Thoracic aorta (tissue), 2 donors: ENCODE measurements at places on chromosomes 16 and 17. TPM values are rescaled to one million over a fixed set of nuclear protein-coding genes. Genes with fewer than 3 reads are reported as not detected.

- DNase-seq = no peak
Measured at GRCh38 chr16:35691057-35691456, 2231.6 kb downstream of the TP53TG3F start.

DNA sequence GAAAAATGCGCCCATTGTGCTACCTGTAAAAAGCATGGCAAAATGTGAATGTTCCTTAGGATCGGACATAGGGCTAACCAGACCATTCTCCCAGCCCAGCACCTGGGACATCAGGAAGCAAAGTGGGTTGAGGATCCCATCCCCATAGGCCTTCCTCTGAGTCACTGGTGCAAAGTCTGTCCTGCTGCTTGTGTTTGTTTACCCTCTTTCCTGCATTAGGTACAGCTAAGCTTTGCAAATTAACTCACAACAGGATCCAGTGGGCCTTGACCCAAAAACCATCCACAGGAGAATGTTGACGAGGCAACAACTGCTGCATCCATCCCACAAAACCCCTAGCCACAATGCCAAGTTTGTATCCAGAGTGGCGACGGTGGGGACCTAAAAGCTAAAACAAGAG, 106.2 kb downstream of the GRIN2A start:
- DNase-seq = no peak

DNA sequence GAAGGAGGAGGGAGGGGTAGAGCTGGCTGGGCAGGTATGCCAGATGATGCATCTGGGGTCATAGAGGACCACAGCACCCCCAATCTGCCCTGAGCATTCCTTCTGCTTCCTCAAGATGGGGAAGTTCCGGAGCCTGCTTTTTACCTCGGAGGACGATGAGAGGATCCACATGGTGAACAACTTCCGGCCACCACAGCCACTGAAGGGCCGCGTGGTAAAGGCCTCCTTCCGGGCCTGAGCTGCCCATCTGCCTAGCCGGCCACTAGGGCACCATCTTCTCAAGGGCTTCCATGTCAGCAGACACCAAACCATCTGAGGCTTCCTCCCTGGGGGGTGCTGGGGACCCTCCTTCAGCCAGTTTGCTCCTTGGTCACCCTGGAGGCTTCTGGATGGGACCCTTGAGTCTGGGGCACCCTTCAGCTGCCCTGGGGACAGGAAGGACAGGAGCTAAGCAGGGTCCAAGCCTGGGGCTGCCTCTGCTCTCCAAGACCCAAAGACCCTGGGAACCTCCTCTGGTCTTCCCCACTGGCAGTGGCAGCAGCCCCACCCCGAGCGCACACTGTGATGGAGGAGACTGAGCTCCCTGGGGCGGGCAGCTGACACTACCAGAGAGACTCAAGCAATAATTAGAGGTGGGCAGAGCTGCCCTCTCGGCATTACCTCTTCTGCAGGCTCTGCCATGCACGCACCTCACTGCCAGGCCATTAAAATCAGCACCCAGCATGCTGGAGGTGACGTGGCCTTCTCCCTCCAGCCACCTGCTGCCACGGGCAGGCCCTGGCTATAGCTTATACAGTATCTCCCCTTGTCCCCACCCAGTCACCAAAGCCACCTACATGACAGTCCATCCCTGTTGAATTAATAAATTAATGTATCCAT, 9.3 kb downstream of the CA7 start:
- DNase-seq = no peak

GRCh38 chr17:38926293-38927070, 1.1 kb downstream of the LASP1NB start:
- no peak for DNase-seq

DNA sequence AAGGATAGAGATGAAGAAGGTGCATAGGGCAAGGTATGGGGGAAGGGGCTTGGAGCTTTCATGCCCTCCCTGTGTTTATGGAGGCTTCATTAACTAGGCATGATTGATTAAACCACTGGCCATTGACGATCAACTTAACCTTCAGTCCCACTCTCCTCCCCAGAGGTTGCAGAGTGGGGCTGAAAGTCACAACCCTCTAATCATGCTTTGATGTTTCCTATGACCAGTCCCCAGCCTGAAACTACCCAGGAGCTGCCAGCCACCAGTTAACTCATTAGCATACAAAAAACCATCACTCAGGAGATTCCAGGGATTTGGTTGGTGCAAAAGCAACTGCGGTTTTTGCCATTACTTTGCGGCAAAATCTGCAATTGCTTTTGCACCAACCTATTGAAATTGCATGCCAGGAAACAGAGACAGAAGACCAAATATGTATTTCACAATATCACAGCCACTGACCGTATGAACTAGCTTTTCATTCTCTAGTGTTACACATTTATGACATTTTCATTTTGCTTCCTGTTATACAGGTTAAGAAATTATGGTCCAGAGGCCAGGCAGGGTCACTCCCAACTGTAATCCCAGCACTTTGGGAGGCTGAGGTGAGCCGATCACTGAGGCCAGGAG, 5.4 kb downstream of the GFOD2 start:
- no peak for DNase-seq

DNA sequence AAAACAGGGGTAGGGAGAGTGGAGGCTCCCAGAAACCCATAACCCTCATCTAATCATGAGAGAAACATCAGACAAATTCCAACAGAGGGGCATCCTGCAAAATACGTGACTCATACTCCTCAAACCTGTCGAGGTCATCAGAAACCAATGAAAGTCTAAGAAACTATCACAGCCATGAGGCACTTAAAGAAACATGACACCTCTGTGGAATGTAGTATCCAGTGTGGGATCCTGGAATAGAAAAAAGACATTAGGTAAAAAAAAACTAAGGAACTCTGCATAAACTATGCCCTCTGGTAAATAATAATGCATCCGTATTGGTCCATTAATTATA, 16.4 kb downstream of the CDH5 start:
- DNase-seq = no peak

GRCh38 chr17:17672453-17673368, 8.5 kb upstream of the RAI1 start:
- DNase-seq = no peak

GRCh38 chr17:43879723-43880419, 27.5 kb downstream of the MPP2 start:
- no peak for DNase-seq

- DNase-seq = no peak
Measured at GRCh38 chr16:66116163-66117002, 250.1 kb upstream of the CDH5 start.

GRCh38 chr16:58249388-58249779, 45.4 kb downstream of the PRSS54 start:
- no peak for DNase-seq

DNA sequence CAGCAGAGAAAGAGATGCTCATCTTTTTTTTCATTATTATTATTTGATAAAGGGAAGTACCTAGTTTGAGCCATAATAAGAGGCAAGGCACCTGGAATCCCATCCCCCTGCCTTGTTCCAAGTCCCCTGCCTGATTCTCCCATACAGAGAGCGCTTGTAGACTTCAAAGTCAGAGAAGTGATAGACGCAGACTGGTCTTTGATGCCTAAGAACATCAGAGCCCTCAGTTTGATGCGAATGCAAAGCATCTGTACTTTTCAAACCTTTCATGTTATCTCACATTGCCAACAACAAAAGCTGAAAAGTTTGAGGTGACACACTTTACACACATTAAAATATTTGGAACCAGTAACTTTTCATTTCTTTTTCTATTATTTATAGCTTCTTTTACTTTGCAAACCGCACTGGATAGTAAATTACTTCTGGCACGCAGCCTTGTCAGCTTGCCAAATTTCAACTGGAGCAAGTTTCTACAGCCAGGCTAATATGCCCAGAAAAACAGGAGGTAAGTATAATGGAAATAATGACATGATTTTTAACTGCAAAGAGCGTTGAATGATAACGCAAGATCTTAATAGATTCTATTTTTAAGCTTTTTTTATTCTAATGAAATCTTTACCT, 5.9 kb upstream of the UTP6 start:
- DNase-seq = no peak

DNA sequence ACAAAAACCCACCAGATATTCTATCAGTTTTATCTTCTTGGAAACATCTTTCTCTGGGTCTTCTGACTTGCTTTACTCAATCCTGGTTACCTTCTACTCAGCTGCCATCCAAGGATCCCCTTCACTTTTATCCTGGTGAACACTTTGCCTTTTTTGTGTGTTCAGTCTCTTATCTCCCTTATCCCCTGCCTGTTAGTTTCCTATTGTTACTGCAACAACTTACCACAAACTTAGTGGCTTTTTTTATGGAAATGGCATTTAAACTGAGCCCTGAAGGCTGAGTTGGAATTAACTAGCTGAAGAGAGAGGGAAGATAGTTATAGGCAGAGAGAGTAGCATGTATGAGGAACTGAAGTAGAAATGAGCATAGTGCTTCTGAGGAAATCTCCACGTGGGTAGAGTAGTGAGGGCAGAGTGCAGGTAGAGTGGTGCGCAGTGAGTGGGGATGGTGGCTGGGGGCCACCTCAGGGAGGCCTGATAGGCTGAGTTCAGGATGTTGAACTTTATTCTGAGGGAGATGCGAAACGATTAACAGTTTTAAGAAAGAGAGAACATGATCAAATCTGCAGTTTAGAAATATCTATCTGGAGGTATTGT, 26.3 kb downstream of the TANGO6 start:
- DNase-seq = no peak

- no peak for DNase-seq
Measured at GRCh38 chr16:86681757-86682106, 103.4 kb downstream of the FOXL1 start.

DNA sequence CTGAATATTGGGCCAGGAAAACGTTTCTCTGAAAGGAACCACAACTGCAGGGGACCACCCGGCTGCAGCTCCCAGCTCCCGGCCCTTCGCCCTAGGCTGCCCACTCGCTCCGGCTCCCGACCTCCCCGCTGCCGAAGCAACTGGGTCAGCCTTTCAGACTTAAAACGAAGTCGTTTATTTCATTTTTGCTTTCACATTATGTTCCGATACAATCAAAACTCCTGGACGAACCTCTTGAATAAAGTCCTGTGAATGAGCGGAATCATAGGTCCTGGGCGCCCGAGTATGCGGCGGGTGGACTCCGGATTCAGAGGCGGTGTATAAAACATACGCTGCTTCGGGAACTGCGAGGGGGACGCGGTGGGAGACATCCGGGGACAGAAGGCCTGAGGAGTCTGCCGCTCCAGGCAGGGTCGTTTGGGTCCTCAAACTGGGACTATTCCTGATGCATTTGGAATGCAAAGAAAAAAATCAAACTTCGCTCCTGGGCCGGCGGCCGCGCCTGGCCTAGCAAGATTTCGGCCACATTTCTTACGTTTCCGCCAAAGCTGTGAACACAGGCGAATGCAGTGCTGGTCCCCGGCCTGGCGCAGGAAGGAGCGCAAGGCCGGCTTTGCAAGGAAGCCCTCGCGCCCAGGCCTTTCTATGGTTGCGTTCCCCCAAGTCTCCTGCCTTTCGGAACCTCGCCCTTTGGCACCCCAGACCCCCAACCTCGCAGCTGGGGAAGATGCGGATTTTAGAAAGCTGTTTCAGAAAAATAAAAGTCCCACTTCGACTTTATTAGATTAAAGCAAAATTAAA, 3.7 kb downstream of the CBLN1 start:
- no peak for DNase-seq

- DNase-seq = no peak
Measured at GRCh38 chr17:56478836-56479447, 114.6 kb upstream of the NOG start.

GRCh38 chr17:68221786-68222185, 26.1 kb upstream of the AMZ2 start:
- no peak for DNase-seq

DNA sequence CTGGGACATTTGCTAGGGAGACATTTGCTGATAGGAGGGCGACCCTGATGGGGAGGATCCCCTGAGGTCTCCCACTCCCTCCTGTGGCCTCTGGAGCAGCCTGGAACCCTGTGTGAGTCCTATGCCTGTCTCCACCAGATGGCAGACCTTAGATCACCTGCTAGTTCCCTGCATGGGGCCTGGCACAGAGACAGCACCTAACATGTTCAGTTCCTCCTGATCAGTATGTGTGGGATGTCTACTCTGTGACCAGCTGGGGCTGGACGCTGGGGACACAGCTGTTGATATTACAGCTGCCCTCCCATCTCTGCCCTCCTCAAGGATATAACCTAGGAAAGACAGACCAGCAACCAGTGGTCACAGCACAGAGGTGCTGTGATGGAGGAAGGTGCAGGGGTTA, 1.1 kb upstream of the ADCY7 start:
- no peak for DNase-seq

- DNase-seq = no peak
Measured at GRCh38 chr16:75860326-75861053, 134.2 kb upstream of the CPHXL start.

DNA sequence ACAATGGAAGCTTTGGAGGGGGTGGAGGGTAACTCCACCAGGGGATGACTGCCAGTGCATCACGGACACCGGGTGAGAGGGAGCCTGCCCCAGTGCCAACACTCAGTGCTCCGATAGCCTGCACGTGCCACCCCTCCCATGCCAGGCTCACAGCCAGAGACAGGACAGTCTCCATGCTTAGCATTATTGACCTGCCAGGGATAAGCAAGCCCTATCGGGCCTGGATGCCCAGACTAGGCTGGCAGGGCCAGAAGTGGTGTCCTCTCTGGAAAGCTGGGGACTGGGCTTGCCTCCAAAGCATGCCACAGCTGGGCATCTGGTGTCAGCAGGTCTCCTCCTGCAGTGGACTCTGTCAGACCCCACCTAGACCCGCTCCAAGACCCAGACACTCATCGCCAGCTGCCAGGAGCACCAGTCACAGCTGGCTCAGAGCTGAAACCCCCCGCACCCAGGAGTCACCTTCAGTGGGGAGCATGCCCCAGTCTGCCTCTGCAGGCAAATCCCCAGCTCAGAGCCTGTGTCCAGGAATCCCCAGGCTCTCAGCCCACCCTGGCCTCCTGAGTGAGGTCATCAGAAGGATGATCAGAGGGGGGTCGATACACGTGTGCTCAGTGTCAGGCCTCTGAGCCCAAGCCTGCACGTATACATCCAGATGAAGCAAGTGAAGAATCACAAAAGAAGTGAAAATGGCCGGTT, 1.8 kb upstream of the RHBDF1 start:
- DNase-seq = no peak

GRCh38 chr16:27728691-27729090, 178.7 kb downstream of the KATNIP start:
- no peak for DNase-seq

GRCh38 chr16:85314512-85314971, 202.3 kb upstream of the CIBAR2 start:
- DNase-seq = no peak

GRCh38 chr17:59423137-59423724, 91.8 kb downstream of the YPEL2 start:
- no peak for DNase-seq

- no peak for DNase-seq
Measured at GRCh38 chr17:10139577-10139976, 58.8 kb downstream of the GAS7 start.

KRT36 gene
- not detected for total RNA-seq

SALL1 gene
- not detected for total RNA-seq

ALOXE3 gene
- not detected for total RNA-seq

CD68 gene
- 133 TPM for total RNA-seq

KRTAP4-5 gene
- total RNA-seq = not detected

CASKIN2 gene
- total RNA-seq = 26.0 TPM

SLFN13 gene
- 28.9 TPM for total RNA-seq

TMC8 gene
- 5.6 TPM for total RNA-seq
